ENCODE measurements at places on chromosomes 5 and 9.

DNA sequence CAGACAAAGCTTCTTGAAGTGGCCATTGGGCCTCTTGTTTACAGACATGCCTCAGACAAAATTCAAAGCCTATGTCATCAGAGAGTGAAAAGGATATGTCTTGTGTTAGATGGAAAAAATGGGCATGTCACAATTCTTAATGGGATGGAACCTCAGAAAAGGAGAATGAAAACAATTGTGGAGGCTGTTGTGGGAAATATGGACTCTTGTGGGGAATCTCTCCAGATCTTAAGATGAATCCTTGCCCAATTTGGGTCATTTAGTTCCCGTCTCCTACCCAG lies 19.5 kb downstream of the SLC22A5 start:
- DNase-seq = no peak

- no peak for DNase-seq
Observed at GRCh38 chr5:128093368-128093767, 9.8 kb downstream of the SLC12A2 start.

GRCh38 chr5:133466556-133467334 lies 145.6 kb downstream of the FSTL4 start:
- DNase-seq = no peak

- no peak for DNase-seq
Observed at GRCh38 chr5:171499611-171500010, 80.2 kb downstream of the FGF18 start.

DNA sequence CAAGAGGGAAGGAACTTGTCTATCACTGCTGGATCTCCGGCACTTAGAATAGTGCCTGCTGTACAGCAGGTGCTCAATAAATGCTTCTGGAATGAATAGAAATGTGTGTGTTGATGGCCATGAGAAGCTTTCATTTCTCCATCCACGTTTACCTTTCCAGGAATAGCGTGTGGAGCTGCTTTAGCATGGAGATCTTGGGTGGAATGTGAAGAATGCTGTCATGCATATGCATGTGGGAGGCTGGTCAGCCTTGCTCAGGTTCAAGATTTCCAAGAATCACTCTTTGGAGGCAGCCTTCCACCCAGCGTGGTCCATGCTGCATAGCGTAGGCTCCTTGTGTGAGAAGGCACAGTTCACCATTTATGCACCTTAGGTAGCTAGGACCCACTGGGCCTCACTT lies 19.2 kb downstream of the COL15A1 start:
- DNase-seq = no peak

GRCh38 chr5:159059722-159060121 lies 40.0 kb downstream of the EBF1 start:
- DNase-seq = no peak

DNA sequence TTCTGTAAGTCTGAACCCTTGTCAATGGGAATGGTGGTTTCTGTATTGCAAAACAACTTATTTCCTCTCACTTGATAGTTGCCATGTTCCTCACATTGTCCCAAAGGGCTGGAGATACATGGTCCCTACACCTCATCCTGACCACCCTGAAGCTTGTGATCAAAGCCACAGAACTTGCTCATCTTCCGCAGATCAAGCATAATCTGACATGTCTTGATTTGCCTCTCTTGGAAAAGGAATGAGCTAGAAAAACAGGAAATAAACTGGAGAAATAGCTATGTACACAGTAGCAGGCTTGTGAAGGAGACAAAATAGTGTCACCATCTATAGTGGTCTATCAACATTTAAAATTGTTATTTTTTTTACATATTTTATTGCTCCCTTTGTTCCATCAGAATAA lies 871.9 kb upstream of the C9orf72 start:
- no peak for DNase-seq
